ENCODE measurements at places on chromosomes 3 and 15. TPM values are rescaled to one million over a fixed set of nuclear protein-coding genes. Genes with fewer than 3 reads are reported as not detected.

The BMF gene
- 0.99 TPM for polyA plus RNA-seq

The POC1A gene
- 2.4 TPM for polyA plus RNA-seq

GRCh38 chr3:45933591-45933990, 9.7 kb upstream of the CXCR6 start:
- H3K27me3 ChIP-seq = no peaks in the 10 kb centered on the region
- H3K4me3 ChIP-seq = no peak overlapping the region
- no peak overlapping the region for H3K27ac ChIP-seq
- peaks cover under 1% of the 10 kb centered on the region for H3K4me1 ChIP-seq

GRCh38 chr15:45732662-45733061, 97.8 kb downstream of the SQOR start:
- H3K27me3 ChIP-seq = no peaks in the 10 kb centered on the region
- H3K27ac ChIP-seq = no peak overlapping the region
- no peaks in the 10 kb centered on the region for H3K36me3 ChIP-seq
- no peak for DNase-seq

GRCh38 chr3:9779721-9780457, 10.1 kb upstream of the CAMK1 start:
- H3K4me3 ChIP-seq = peak overlapping the region; percentile 2
- no peaks in the 10 kb centered on the region for H3K27me3 ChIP-seq
- peaks cover 14% of the 10 kb centered on the region for H3K36me3 ChIP-seq
- DNase-seq = peak; percentile 31
- peak overlapping the region; percentile 50 for H3K27ac ChIP-seq

GRCh38 chr15:33608714-33609113, 297.9 kb downstream of the RYR3 start:
- H3K27ac ChIP-seq = no peak overlapping the region
- H3K36me3 ChIP-seq = no peaks in the 10 kb centered on the region
- no peak for DNase-seq

DNA sequence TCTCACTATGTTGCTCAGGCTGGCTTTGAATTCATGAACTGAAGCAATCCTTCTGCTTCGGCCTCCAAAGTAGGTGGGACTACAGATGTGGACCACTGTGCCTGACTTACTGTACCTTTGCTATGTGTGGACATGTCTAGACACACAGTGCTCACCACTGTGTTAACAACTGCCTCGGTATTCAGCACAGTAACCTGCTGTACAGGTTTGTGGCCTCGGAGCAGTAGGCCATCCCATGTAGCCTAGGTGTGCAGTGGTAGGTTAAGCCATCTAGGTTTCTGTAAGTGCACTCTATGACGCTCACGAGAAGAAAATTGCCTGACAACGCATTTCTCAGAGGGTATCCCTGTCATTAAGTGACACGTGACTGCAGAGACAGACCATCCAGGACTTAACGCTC, 70.3 kb downstream of the TAMM41 start:
- H3K4me3 ChIP-seq = no peak overlapping the region
- H3K27ac ChIP-seq = no peak overlapping the region
- DNase-seq = no peak
- no peaks in the 10 kb centered on the region for H3K27me3 ChIP-seq
- H3K36me3 ChIP-seq = no peaks in the 10 kb centered on the region

GRCh38 chr3:135652388-135652787, 313.1 kb upstream of the PPP2R3A start:
- no peaks in the 10 kb centered on the region for H3K36me3 ChIP-seq
- DNase-seq = no peak
- no peaks in the 10 kb centered on the region for H3K4me1 ChIP-seq
- H3K27ac ChIP-seq = no peak overlapping the region
- no peaks in the 10 kb centered on the region for H3K27me3 ChIP-seq

GRCh38 chr3:21795921-21796320, 44.9 kb upstream of the ZNF385D start:
- no peak overlapping the region for H3K27ac ChIP-seq
- H3K4me1 ChIP-seq = no peaks in the 10 kb centered on the region
- H3K4me3 ChIP-seq = no peak overlapping the region
- H3K36me3 ChIP-seq = no peaks in the 10 kb centered on the region
- H3K27me3 ChIP-seq = no peaks in the 10 kb centered on the region

- no peaks in the 10 kb centered on the region for H3K27me3 ChIP-seq
- no peaks in the 10 kb centered on the region for H3K36me3 ChIP-seq
- no peak for DNase-seq
- no peak overlapping the region for H3K4me3 ChIP-seq
- H3K4me1 ChIP-seq = no peaks in the 10 kb centered on the region
- H3K27ac ChIP-seq = no peak overlapping the region
Observed at GRCh38 chr15:42994546-42994945, 74.0 kb upstream of the TTBK2 start.
